ENCODE measurements at places on chromosomes 5 and 9. TPM values are rescaled to one million over a fixed set of nuclear protein-coding genes. Genes with fewer than 3 reads are reported as not detected.
A peak's percentile ranks its signal among the peaks of the same experiment; 100 is the strongest.

Gene ZNF618
- total RNA-seq: 11.4 TPM

Gene STC2
- total RNA-seq: 10.2 TPM

Gene CTXN3
- not detected for total RNA-seq

Gene SCGB3A2
- total RNA-seq: not detected

Gene GABBR2
- not detected for total RNA-seq

Gene DOK3
- total RNA-seq: 2.2 TPM

Gene WNT8A
- not detected for total RNA-seq

Gene GRM6
- total RNA-seq: not detected

Gene CSF1R
- total RNA-seq: not detected

Gene KIF12
- total RNA-seq: 3.1 TPM

Gene RFK
- 22.4 TPM for total RNA-seq

Gene ANKRD18B
- total RNA-seq: 10.9 TPM

Gene GPR150
- not detected for total RNA-seq

Gene SLC35D2
- 15.0 TPM for total RNA-seq

Gene LCN10
- total RNA-seq: not detected

- DNase-seq: no peak
These were observed 72.0 kb upstream of the SAP30L start for GRCh38 chr5:154373729-154374179.

DNA sequence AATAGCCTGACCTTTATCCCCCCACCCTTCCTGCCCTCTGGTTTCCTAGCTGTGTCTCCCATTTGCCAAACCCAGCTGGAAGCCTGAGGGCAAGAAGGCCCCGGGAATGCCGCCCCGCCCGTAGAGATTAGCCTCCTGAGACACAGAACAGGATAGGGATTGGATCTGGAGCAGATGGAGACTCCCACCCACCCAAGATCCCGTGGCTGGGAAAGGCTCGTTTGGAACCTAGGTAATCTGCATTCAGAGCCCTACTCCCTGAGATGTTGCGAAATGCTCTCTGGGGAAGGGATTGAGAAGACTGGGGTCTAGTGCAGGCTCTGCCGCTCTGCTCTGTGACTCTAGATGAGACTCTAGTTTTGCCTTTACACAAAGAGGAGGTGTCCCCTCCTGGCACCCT is 10.9 kb downstream of the AQP3 start:
- DNase-seq: no peak

DNA sequence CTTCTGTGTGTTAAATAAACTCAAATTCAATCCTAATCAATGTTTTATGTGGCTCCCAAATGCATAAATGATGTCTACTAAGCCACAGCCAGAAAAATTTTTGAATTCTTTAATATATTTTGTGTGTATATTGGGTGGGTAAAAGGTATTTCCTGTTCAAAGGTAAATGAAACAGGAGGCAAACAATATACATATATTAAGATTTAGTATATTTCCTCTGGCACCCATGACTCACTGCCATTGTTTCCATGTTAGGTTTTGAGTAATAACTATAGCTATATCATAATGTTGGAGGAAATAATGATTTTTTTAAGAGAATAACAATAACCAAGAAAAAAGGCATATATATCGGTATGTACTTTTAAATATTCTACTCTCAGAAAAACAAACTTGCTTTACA is 1071.9 kb upstream of the CDH10 start:
- DNase-seq: no peak

GRCh38 chr5:141155540-141156374 is 5.9 kb downstream of the PCDHB6 start:
- DNase-seq: no peak

GRCh38 chr9:122904466-122904822 is 715 bp downstream of the RC3H2 start:
- DNase-seq: peak; percentile 31

DNA sequence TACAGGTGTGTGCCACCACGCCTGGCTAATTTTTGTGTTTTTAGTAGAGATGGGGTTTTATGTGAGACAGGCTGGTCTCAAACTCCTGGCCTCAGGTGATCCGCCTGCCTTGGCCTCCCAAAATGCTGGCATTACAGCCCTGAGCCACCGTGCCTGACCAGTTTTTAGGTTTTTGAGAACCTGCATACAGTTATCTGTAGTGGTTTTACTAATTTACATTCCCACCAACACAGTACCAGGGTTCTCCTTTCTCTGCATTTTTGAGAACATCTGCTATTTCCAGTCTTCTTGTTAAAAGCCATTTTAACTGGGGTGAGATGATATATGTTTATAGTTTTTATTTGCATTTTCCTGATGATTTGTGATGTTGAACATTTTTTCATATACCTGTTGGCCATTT is 12.8 kb downstream of the DMXL1 start:
- DNase-seq: no peak

- no peak for DNase-seq
These were observed 5.0 kb downstream of the LCN1 start for GRCh38 chr9:135526089-135526729.

- DNase-seq: no peak
These were observed 57.9 kb downstream of the ABHD17B start for GRCh38 chr9:71853084-71853483.

DNA sequence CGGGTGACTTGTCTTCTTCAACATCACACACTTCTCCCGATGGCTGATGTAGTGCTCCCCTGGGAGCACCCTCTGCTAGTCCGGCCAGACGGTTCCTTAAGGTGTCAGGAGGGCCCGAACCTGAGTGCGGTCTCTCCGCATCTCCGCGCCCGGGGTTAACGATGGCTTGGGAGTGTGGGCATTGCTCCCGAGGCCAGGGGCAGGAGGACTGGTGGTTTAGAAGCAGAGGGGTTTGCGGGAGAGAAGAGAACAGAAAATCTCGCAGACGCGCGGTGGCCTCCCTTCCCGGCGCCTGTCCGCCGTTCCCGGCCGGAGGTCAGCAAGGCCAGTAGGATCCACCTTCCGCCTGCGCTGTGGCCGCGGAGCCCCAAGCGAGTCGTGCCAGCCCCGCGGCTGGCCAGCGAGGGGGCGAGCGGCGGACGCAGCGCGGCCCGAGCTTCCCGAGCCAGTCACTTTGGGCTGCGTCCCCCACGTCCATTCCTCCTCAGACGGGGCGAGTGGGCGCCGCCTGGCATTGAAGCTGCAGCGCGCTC is 700 bp downstream of the CDO1 start:
- no peak for DNase-seq

- no peak for DNase-seq
These were observed 203.6 kb downstream of the ELAVL2 start for GRCh38 chr9:23622396-23622795.

GRCh38 chr9:69180670-69181069 is 6.6 kb downstream of the TJP2 start:
- DNase-seq: peak; percentile 96

GRCh38 chr5:149837680-149838269 is 106.8 kb downstream of the PDE6A start:
- DNase-seq: no peak

DNA sequence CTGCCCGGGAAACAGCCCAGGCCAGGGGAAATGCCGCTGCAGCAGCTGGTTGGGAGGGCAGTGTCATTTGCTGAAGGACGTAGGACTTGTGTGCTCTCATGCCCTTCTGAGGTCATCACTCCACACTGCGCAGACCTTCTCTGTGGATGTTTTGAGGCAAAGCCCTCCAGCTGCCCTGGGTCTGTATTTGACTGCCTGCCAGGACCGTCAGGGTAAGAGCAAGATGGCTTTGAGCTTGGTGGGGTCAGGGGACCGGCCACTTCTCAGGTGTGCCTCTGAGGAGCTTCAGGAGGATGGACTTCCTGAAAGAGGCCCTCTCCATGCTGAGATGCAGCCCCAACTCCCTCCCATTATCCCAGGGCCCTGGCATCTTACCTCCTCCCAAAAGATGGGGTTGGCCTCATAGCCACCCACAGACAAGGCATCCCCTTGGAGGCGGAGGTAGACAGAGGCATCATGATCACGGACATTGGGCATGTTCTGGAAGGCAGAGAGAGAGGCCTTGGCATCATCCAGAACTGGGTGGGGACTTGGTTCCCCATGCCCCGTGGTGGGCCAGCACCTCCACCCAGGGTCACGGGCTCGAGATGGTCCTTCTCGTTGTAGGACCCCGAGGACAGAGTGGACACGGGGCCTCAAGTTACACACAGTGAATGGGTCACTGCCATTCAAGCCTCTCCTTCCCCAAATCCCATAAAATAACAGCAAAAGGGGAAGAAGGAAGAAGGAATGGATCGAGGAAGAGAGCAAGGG is 19.4 kb downstream of the SARDH start:
- no peak for DNase-seq

DNA sequence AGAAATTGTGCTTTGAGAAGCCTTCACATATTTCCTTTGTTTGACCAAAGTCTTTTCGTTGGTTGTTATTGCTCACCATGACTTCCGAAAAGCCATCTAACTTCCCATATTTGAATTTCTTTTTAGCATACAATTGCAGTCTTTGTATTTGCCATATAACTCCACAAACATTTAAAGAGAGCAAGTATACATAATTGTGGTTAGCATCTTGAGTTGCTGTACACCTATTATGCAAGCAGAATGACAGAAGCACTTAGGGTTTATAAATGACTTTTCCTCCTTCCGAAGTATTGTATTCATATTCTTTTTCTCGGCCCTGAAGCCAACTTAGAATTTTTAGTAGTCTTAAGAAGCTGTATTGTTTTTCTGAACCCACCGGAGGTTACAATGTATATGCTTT is 250.4 kb downstream of the RFK start:
- DNase-seq: no peak

- no peak for DNase-seq
These were observed 81.2 kb downstream of the ALDH1A1 start for GRCh38 chr9:72871685-72872084.

DNA sequence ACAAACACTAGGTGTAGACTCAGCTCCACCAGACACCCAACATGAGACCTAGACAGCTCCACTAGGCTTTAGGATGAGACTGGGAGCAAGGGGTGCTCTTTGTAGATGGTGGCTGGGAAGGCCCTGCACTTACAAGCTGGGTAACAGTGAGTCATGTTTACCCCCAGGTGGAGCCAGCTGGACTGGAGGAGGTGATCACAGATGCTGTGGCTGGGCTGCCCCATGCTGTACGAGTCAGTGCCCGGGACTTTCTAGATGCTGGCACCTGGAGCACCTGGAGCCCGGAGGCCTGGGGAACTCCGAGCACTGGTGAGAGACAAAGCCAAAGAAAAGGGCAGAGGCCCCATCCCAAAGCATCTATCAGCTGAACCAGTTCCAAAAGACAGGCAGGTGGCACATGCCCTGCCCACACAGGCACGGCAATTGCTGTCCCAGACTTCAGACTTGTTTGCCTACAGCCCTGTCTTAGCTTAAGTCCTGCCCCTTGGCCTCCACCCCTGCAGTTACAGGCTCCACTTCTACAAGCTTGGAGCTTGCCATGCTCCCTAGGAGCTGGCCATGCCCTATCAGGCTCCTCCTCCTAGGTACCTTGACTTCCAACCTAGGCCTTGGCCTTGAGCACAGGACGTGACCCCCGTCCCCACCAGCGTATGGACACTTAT is 2.7 kb downstream of the CCL27 start:
- DNase-seq: peak; percentile 85

GRCh38 chr5:124996764-124997077 is 250.3 kb upstream of the ZNF608 start:
- DNase-seq: no peak

GRCh38 chr9:120480707-120481106 is 99.3 kb downstream of the CDK5RAP2 start:
- DNase-seq: no peak

- no peak for DNase-seq
These were observed 153.2 kb downstream of the MELK start for GRCh38 chr9:36725777-36726356.

GRCh38 chr9:109886041-109886440 is 106.0 kb downstream of the PALM2AKAP2 start:
- DNase-seq: no peak

DNA sequence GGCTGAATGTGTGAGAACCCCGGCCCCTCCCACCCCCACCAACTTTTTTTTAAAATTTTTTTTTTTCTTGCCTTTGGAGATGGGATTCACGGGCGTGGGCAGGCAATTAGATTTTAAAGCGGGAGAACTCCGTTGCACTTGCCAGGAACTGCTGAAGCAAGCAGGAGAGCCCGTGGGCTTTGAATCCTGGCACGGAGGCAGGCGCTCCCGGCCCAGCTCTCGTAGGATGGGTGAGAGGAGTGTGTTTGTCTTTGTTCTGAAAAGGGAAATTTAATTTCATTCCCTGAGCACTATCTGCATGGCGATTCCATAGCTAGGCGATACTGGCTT is 54.3 kb upstream of the BOD1 start:
- no peak for DNase-seq

DNA sequence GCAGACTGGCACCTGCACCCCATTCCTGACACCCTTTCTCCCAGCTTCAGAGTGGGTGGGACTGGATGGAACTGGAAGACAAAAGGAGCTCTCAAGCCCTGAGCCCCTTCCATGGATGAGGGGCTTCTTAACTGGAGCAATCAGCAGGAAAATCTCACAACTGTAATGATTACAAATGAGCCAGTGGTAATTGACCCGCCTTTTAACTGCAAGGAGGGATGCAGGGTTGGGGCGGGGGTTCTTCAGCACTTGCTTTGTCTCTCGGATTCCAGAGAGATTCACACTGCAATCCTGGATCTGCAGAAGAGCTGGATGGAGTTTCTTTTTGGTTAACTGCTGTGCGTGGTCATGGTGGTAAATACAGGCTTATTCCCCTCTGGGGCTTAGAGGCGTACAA is 160.1 kb upstream of the SHB start:
- DNase-seq: no peak

- DNase-seq: no peak
These were observed 3.5 kb downstream of the AHRR start for GRCh38 chr5:324736-325612.

DNA sequence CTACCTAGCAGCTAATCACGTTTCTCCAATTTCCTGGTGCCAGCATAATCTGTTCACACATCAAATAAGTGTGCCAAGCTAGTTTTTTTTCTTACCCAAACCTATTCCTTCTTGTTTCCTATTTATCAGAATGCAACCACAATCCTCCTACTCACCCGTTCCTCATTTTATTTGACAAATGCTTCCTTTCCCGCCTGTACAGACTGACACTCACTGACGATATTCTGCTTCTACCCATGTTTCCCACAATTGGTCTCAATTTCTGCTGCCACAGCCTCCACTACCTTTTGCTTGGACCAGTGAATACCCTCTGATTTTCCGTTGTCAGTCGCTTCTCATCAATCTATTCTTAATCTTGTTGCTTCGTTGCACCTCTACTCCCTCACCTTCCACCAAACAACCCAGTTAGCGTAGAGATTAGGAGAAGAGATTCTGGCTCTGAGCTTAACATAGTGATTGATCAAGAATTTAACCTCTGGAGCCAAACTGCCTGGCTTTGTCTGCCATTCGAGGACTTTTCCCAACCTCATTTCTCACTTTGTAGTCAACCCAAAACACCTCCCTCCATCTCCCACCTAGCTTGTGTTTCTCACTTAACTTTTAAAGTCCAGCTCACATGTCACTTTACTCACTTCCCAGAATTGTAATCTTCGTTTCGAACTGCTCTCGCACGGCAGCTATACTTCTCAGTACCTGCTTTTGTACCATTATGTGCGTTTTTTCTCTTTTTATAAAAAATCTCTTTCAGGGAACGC is 729 bp upstream of the TMEM38B start:
- DNase-seq: peak; percentile 7

- DNase-seq: no peak
These were observed 235.1 kb downstream of the GADD45G start for GRCh38 chr9:89839952-89840351.

GRCh38 chr5:149053072-149053695 is 9.7 kb downstream of the SH3TC2 start:
- peak; percentile 42 for DNase-seq
